IPS-NIHi11 (cell line): ENCODE measurements at places on chromosomes 7 and 10.
A peak's percentile ranks its signal among the peaks of the same experiment; 100 is the strongest.

DNA sequence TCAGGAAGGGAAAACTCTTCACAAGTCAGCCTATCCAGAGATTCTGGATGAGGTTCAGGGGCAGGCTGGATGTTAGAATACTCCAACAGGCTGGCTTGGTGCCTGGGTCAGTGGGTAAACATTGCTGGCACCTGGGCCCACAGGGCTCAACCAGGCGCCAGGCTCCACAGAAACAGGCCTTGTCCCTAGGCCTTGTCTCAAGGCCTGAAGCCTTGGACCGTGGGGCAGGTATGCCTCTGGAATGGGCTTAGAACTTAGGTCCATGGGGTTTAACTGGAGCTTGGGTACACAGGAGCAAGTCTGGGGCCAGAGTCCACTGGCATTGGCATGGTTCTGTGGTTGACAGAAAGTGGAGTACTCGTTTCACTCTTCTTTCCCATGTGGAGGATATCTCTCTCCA is 263.0 kb upstream of the ETV1 start:
- no peak for DNase-seq

- DNase-seq = no peak
These were observed 37.8 kb downstream of the SGCE start for GRCh38 chr7:94618126-94618525.

GRCh38 chr7:71349682-71350481 is 217.9 kb downstream of the GALNT17 start:
- DNase-seq = no peak

- no peak for DNase-seq
These were observed 119.1 kb downstream of the NRBF2 start for GRCh38 chr10:63252095-63252762.

DNA sequence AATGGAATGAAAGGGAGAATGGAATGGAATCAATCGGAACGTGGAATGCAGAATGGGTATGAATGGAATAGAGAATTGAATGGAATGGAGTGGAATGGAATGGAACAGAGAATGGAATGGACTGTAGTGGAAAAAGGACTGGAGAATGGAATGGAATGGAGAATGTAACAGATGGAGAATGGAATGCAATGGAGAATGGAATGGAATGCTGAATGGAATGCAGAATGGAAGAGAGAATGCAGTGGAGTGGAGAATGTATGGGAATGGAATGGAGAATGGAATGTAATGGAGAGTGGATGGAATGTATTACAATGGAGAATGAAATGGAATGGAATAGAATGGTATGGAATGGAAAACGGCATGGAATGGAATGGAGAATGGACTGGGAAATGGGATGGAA is 96.9 kb downstream of the NSUN6 start:
- no peak for DNase-seq

DNA sequence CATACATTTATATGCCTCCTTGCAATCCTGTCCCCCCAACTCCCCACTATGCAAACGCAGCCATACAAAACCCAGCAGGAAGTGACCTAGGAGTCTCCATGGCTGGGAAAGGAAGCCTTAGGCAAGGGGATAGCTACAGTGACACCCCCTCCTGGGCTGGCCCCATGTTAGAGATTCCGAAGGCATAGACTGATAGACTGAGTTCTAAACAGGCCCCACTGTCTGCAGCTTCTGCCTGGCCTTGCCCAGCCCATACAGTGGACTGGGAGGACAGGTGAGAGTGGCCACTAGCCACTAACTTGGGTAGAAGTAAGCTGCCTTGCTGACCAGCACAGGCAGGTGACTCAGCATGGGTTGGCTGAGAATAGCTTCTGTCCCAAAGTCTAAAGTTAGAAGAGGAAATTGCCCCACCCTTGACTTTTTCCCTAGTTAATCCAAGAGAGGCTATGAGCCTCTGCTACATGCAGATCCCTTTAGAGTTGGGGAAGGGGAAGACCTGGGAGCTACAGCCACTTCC is 106.3 kb downstream of the C10orf105 start:
- DNase-seq = no peak

DNA sequence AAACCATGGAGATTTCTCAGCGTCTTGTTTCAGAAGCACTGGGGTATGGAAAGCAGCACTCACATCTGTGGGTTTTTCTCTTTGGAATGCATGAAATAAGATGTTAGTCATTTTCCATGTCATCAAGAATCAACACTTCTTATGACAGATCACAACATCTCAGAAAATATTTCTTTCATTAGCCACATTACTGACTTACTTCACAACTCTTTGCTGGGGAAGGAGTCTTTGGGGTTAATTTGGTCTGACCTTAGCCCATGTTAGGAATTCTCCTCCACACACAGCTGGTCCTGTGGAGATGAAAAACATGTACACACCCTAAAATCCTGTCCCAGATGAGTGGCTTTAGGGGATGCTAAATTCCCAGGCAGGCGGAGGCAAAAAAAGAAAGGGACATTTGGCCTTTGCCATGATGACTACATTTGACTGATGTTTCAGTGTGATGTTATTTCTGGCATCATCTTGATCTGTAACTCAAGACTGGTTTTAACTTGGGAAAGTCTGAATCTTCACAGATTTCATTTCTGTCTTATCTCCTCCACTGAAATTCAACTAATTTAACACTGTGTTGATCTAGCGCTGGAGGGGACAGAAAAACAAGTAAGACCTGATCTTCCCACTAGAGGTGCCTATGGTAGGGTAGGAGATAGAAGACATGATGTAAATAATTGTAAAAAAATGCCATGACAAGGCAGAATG is 363.2 kb downstream of the PRPF18 start:
- DNase-seq = no peak

GRCh38 chr7:158613481-158613880 is 25.9 kb upstream of the PTPRN2 start:
- no peak for DNase-seq

- DNase-seq = no peak
These were observed 663.5 kb upstream of the SEMA3D start for GRCh38 chr7:85850381-85850780.

- DNase-seq = no peak
These were observed 757 bp downstream of the ANKIB1 start for GRCh38 chr7:92246360-92247101.

GRCh38 chr7:47513741-47514241 is 68.1 kb downstream of the TNS3 start:
- no peak for DNase-seq

GRCh38 chr7:132577206-132578049 is 1.2 kb upstream of the PLXNA4 start:
- peak; percentile 83 for DNase-seq

DNA sequence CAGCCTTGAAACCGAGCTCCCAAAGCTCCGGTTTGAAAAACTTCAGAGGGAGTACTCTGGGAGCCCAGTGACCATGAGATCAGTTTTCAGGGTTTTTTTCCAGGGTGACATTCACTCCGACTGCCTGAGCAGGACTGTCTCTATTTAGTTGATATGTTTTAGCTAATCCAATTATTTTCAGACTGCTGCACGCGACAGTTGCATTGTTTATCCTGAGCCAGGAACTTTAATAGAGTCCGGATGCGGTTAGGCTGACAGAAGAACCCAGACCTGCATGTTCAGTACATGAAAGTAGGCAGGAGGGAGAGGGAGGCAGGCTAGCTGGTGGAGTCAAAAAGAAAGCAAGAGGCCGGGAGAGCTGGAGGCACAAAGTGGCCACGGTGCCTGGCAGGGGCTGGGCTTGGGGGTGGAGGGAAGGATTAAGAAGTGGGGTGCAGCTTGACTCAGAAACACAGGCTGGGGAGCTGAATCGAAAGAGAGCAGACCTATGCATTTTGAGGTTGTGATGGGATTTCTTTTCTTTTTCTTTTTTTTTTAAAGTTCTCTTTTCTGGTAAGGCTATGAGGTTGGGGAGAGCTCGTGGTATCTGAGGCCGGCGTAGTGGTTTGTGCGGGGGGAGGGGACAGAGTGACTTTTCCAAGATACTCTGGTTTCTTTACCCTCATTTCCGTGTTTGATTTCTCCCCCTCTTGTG is 5.7 kb downstream of the GATA3 start:
- DNase-seq = no peak

DNA sequence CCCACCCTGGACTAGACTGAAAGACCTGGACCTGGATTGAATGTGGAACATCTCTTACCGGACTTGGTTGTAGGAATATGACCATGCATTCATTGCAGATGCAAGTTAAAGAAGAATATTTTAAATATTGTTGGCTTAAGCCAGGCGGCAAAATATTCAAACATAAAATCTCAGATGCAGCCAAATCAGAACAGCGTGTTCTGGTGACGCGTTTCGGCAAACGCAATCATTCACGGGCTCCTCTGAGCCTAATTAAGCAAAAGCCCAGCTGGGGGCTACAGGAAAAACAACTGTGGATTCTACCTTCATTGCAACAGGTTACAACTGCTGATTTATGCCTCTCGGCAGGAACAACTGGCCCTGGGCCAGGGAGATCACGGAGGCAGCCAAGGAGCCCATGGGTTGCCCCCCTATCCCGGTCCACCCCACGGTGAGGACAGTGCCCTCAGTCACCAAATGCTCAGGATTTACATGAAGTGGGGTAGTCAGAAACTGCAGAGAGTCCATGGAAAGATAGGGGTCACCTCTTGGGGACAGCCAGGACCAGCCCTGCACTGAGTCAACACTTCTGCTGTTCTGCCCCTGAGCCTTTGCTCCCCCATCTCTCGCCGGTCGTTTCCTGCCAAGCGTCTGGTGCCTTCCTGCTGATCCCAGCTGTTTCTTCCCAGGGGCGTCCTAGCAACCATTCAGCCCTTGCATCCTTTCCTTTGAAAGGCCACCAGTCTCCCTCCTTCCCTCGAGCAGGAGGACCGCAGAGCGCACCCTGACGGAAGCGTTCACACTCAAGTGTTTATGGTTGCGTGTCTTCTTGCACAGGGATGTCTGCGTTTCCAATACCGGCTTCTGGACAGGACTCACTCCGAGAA is 64.4 kb upstream of the SFMBT2 start:
- peak; percentile 57 for DNase-seq

DNA sequence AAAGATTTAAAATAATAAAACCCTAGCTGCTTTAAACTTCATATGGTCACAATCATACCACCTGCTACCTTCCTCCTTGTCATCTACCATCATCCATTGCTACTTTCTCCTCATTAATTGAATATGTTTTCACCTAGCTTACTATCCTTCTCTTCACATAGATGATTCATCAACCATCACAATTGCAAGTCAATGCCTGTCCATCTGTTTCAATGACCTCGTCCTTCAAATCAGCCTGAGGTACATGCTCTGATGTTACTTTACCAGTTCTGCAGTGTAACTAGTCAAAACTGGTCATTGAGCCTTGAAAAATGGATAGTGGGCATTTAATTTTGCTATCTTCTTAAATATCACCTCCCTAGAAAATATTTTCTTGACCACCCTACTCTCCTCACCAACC is 164.7 kb downstream of the SEMA3E start:
- DNase-seq = no peak

GRCh38 chr10:126736142-126736541 is 65.6 kb upstream of the C10orf90 start:
- no peak for DNase-seq

DNA sequence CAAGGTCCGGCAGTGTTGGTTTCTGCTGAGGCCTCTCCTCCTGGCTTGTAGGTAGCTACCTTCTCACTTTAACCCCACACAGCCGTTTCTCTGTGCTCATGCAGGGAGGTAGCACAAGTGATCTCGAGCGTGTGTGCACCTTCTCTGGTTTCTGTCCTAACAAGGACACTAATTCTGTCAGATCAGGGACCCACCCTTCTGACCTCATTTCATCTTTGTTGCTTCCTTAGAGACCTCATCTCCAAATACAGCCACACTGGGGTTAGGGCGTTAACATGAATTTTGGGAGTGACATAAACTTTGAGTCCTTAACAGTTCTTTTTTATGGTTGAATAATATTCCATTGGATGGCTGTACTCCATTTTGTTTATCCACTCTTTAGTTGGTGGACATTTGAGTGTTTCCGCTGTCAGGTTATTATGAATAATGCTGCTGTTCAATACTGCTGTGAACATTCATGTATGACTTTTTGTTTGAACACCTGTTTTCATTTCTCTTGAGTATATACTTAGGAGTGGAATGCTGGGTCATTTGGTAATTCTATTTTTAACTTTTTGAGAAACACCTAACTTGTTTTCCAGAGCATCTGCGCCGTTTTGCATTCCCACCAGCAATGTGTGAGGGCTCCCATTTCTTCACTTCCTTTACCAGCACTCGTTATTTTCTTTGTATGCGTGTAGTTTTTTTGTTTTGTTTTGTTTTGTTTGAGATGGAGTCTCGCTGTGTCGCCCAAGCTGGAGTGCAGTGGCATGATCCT is 57.5 kb downstream of the LCOR start:
- no peak for DNase-seq

- no peak for DNase-seq
These were observed 63.7 kb downstream of the LARP4B start for GRCh38 chr10:867807-868206.

- DNase-seq = no peak
These were observed 30.6 kb downstream of the RPA3 start for GRCh38 chr7:7687800-7688199.

DNA sequence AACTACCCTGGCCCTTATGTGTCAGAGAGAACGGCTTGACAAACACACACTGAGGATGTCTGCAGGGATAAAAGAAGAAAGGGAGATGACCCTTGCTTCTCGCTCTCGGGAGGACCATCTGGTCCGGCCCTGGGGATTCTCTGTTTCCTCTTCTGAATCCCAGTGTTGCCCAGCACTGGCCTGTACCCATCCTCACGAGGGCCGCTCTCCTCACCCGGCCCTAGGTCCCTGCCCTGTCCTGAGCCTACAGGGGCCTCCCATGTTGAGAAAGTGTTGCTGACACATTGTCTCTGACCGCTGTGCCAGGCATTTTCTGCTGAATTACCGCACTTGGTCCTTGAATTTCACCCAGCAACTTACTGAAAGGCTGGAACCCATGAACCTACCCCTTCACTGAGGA is 171.9 kb upstream of the LANCL2 start:
- DNase-seq = no peak

DNA sequence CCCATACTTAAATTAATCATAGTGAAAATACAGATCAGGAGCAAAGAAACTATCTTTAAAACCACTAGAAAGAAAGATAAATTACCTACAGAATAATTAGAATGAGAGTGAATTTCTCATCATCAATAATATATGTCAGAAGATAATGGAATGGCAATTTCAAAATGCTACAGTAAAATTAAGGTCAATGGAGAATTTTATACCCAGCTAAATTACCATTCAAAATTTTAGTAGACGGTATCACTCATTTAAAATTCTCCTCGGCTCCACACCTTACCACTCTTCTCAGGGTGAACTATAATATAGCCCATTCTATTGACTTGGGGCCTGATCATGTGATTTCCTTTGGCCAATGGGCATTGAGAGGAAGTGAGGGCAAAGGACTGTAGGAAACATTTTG is 192.5 kb upstream of the TCERG1L start:
- no peak for DNase-seq

DNA sequence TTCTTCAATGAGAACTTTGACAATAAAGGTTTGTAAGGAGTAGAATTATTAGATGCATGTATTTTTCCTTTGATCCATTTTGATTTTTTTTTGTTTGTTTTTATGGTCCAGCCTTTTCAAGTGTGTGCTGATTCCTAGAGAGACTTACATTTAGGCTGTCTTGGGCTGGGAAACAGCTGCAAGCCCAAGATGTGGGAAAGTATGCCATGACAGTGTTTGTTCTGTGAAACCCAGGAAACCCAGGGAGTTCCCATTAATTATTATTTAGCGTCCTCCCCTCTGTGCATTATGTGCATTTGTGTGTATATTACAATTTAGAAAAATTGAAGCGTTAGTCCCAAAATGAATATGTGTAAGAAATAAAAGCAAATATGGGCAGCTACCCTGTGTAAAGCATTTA is 216.7 kb downstream of the ABCA13 start:
- DNase-seq = no peak

GRCh38 chr10:12448729-12449391 is 99.5 kb downstream of the CAMK1D start:
- DNase-seq = no peak
